Smooth muscle cell of the pulmonary artery (primary cell): ENCODE measurements at places on chromosomes 6 and 20. TPM values are rescaled to one million over a fixed set of nuclear protein-coding genes. Genes with fewer than 3 reads are reported as not detected.

Gene CFAP206
- total RNA-seq = 0.50 and 0.59 TPM in 2 replicates

Gene CCN5
- 3.0 and 36.4 TPM in 2 replicates for total RNA-seq

Gene HLA-B
- total RNA-seq = 299 and 693 TPM in 2 replicates

Gene ZSCAN23
- total RNA-seq = 4.7 TPM in 2 replicates

Gene FAM184A
- 0.33 and 0.59 TPM in 2 replicates for total RNA-seq

Gene EYA2
- total RNA-seq = 0.03 and 0.07 TPM in 2 replicates

Gene SNRNP48
- 7.9 and 13.4 TPM in 2 replicates for total RNA-seq

Gene PROKR2
- not detected in 2 replicates for total RNA-seq
